ENCODE measurements at places on chromosomes 16 and 17.

DNA sequence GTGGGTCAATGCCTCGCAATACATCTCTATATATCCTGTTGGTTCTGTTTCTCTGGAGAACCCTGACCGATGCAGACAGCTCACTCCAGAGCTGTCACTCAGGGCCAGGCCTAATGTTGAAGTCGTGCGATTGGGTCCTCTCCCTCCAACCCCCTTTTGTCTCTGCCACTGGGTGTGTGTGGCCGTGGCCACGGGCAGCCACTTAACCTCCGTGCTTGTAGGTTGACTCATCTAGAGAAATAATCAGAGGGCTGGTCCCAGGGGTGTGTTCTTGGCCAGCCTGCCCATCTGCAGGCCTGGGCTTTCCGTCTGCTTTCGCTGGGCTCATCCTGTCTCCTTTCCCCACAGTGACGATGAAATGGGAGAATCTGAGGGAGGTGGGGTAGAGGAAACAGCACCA lies 7.4 kb downstream of the ADAD2 start:
- DNase-seq, result no peak

- DNase-seq, result no peak
Measured at GRCh38 chr17:41254861-41255260, 323 bp upstream of the KRTAP9-9 start.

- no peak for DNase-seq
Measured at GRCh38 chr17:56863974-56864373, 30.0 kb downstream of the DGKE start.

- no peak for DNase-seq
Measured at GRCh38 chr16:85592700-85593493, 20.2 kb upstream of the GSE1 start.

GRCh38 chr17:47996201-47996600 lies 25.3 kb downstream of the CDK5RAP3 start:
- DNase-seq, result no peak

DNA sequence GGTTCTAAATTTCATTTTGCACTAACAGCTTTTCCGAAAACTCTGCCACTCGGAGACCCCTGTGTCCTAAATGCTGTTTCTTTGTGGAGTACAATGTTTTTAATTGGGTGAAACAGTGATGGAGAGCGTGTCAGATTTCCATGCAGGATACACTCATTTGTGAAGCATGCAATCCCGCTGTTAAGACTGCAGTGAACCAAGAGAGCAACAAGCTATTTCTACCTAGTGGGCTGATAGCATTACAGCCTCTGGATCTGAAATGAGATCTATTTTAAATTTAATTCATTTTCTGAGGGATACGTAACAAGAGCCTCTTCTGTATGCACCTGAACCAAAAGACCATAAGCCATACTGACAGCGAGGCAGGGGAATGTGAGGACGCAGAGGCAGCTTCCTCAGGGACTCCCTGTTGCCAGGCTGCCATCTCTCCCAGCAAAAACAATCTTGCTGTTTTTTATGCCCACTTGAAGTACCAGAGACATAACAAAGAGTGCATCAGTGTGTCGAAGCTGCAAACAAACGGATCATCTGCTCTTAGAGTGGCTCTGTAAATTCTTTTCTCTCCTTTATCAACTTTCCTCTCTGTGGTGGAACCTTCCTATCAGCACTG lies 199.9 kb upstream of the COX10 start:
- DNase-seq, result no peak

- DNase-seq, result no peak
Measured at GRCh38 chr16:30357085-30357714, 2.1 kb upstream of the CD2BP2 start.

GRCh38 chr17:82097919-82098168 lies 192 bp downstream of the FASN start:
- DNase-seq, result no peak
